ENCODE measurements at places on chromosomes 3 and 15. TPM values are rescaled to one million over a fixed set of nuclear protein-coding genes. Genes with fewer than 3 reads are reported as not detected.

DNA sequence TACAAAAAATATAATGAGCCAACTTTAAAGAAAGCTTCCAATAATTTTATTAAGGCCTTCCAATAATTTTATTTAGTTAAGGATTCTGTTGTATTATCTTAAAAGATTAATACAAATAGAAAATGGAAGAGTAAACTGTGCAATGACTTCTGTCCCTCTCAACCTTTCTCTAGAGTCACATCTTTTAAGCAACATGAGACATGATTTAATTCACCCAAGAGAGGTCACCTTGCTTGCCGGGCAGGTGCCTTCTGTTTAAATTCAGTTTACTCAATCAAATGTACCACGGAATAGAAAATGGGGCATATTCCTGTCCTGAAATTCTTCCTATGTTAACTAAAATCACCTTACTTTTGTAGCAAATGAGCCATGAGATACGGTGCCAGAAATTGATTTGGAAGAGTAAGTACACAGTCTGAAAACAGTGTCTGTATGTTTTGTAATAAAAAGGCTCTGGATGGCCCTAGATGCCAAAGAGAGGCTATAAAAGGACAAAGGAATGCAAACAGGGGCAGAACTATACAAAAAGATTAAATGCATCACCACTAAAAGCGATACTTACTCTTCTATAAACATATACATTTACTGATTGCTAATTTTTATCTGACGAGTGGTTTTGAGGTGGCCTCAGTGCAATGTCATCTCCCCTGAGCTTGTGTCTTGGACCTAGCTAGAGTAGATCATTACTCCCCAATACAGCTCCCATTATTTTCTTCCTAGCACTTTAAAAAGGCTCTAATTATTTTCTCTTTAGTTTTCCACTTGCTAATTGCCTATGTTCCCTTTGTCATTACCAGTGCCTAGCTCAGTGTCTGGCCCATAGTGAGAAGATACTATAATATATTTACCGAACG lies 134.0 kb downstream of the FHIT start:
- no peak for DNase-seq

- no peak for DNase-seq
Measured at GRCh38 chr15:71505962-71506361, 304.4 kb upstream of the NR2E3 start.

DNA sequence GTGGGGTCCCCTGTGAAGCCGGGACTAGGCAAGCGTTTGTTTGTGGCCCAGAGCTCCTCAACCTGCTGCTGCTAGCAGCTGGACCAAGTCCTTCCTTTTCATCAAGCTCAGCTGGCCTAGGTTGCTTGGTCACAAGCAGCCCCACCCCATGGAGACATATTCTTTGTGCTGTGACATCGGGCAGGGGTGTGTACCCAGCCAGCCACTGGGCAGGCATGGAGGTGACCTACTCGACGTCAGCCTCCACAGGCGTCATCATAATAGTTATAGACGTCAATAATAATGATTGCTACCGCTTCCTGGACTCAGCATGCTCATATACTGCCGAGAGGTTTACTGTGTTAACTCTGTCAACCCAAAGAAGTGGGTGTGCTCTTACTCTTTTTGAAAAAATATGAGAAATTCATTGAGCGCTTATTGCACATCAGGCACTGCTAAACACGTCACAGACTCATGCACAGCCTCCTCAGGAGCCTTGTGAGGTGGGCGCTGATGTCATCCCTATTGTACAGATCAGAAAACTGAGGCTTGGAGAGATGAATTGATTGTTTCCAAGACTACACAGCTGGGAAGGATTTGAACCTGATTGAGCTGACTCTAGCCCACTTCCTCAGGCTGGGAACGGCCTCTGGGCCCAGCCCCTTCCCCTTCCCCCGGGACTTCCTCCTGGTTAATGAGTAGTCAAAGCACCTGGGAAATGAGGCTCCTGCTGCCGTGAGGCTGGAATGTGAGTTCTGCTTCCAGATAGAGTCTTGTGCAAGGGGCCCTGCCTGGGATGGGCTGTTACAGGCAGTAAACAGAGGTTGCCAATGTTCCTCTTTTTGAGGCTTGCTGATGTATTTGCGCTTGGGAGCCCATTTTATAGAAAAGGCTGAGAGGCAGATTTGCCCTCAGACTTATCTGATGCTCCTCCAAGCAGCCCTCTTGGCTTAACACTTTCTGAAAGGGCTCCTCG lies 16.2 kb downstream of the SLC6A6 start:
- DNase-seq: no peak

DNA sequence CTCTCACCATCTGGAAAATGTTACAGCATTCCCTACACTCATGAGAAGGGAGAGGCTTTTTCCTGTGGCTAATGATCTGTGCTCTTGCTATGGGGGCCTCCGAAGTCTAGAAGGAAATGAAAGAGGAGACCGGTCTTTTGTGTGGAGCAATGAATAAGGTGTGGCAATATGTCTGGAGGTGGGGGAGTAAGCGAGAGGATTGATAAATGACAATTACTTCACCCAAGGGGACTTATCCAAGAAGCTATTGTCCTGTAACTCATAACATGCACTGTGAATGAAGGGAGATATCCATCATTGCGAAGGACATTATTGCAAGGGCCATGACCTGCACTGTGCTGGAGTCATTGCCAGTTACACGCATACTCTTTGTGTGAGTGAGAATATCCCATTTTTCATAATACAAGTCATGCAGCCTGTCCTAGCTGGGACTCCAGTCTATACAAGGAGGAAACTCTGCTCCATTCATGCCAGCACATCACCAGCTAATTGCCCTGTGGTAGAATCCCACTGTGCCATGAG lies 37.7 kb upstream of the SYNPR start:
- DNase-seq: no peak

- no peak for DNase-seq
Measured at GRCh38 chr3:116579840-116580239, 129.7 kb upstream of the TUSC7 start.

The SUSD5 gene
- not detected for total RNA-seq

- no peak for DNase-seq
Measured at GRCh38 chr3:64316971-64317370, 91.7 kb upstream of the PRICKLE2 start.

GRCh38 chr3:4615750-4616149 lies 122.6 kb downstream of the ITPR1 start:
- no peak for DNase-seq

DNA sequence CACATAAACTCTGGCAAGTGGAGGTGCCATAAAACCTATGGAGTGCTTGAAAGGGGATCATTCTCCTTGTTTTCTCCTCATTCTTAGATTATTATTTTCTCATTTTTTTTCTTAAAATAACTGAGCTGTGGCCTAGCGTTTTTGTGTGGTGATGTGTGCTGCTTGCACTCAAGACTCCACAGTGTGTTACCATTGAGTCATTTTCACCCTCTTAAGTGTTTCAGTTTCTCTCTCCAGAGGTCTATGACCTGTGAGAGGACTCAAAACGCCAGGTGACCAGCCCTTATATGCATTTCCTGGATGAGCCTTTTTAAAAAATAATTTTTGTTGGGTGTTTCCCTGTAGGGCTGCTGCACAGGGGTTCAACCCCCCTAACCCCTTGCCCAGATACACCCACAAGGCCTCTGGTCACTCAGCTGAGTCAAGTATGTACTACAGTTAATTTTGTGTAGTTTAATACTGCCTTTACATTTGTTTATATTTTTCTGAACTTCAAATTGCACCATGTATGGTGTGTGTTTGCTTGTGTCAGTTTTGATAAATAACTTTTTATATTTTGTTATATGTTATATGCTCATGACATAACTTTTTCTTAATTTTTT lies 15.4 kb upstream of the BTLA start:
- DNase-seq: peak; percentile 54

The TBCCD1 gene
- 10.6 TPM for total RNA-seq
